H1 (cell line): ENCODE measurements at places on chromosomes 1 and 21. TPM values are rescaled to one million over a fixed set of nuclear protein-coding genes. Genes with fewer than 3 reads are reported as not detected.

Gene LPGAT1
- 13.5 and 14.6 TPM in 2 replicates for total RNA-seq

Gene MROH9
- not detected in 2 replicates for total RNA-seq

DNA sequence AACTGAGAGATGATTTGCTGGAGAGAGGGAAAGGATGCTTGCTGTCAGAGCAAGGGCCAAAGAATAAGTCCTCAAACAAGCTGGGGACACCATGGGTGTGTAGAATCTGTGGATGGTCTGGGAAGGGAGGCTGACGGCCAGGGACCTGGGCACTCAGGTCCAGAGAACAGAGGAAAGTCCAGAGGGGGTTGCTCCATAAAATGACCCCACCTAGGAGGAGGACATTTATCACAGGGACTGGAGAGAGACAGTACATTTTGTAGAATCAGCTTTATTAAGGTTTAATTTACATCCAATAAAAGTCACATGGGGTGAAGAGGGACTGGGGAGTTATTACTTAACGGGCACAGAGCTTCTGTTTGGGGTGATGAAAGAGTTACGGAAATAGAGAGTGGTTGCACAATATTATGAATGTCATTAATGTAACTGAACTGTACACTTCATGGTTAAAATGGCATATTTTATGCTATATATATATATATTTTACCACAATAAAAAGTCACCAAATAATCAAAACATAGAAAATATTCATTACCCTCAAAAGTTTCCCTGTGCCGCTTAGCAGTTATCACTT lies 73.0 kb upstream of the ABCD3 start:
- no peak for DNase-seq

Gene PLA2G5
- not detected in 2 replicates for total RNA-seq

- no peak for DNase-seq
Measured at GRCh38 chr1:53559391-53559815, 100.2 kb downstream of the DMRTB1 start.

Gene ITGB2
- 0.24 and 0.36 TPM in 2 replicates for total RNA-seq

DNA sequence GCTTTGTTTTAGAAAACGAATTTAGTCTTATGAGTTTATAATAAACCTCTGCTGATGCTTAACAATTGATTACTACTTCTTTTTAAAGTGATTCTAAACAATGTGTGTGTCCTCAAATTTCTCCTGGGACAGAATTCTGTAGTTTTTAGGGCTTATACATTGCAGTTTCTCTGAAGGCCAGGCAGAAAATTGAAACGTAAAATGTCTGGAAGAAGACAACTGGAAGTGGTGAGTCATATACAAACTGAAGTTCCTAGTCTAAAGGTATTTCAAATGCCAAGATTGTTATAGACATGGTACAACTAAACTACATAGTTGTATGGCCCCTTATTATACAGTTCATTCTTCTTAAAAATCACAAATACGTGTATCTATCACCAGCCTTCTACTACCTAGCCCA lies 30.5 kb upstream of the RC3H1 start:
- DNase-seq, result no peak

- no peak for DNase-seq
Measured at GRCh38 chr21:36544545-36544944, 64.6 kb upstream of the CLDN14 start.

Gene ICOSLG
- 5.5 and 6.7 TPM in 2 replicates for total RNA-seq

Gene PRDM16
- 0.43 and 0.46 TPM in 2 replicates for total RNA-seq

Gene LCE1C
- total RNA-seq, result not detected in 2 replicates

Gene TEDDM1
- not detected in 2 replicates for total RNA-seq

DNA sequence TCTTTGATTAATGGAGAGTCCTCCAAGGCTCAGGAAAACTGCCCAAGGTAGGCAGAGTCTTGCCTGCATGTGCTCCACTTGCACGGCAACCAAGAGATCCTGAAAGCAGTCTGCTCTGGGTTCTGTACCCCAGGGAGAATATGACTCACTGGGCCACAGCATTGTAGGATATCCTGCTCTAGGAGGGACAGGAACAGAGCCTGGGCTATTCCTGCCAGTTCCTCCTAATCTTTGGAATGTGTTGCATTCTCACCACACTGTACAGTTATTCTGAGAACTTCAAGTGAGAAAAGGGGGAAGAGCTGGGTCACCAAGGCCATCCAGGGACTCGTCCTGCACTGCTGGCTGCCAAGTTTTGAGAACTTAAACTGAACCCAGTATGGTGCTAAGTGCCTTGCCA lies 278.5 kb downstream of the MATN1 start:
- peak; percentile 3 for DNase-seq

- DNase-seq, result no peak
Measured at GRCh38 chr1:223197923-223198627, 55.0 kb upstream of the TLR5 start.

GRCh38 chr1:207649210-207649753 lies 4.3 kb downstream of the CR1L start:
- DNase-seq, result no peak

DNA sequence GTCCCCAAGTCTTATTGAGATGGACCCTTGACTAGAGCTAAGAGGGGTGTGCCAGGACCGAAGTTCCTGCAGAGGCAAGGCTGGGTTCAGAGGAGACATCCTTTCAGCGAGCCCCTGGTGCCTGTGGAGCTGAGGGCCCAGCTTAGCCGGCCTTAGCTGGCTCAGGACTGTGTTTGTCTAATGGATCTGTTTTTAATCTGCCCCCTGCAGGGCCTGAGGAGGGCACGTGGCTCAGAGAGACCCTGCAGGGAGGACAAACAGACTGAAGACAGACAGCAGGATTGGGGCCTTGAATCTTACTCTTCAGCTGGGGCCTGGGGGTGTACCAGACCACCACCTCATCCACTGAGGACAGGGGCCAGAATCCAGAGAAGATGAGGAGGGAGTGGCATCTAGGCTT lies 1.6 kb downstream of the CRABP2 start:
- no peak for DNase-seq

DNA sequence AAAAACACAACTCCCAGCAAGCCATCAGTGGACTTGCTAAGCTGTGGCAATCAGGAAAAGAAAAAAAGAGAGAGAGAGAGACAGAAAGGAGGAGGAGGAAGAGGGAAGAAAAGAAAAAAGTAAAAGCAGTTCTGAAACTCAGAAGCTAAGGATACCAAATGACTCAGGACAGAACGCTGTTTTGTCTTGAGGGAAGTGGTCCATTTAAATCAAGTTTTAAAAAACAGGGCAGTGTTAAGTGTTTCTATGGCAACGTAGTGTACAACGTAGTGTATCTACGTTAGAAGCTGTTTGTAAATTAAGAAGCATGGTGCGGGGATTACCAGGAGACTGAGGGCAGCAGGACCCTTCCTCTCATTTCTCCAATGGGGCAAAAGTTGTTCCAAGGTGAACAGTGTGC lies 5.8 kb downstream of the ADORA3 start:
- no peak for DNase-seq

DNA sequence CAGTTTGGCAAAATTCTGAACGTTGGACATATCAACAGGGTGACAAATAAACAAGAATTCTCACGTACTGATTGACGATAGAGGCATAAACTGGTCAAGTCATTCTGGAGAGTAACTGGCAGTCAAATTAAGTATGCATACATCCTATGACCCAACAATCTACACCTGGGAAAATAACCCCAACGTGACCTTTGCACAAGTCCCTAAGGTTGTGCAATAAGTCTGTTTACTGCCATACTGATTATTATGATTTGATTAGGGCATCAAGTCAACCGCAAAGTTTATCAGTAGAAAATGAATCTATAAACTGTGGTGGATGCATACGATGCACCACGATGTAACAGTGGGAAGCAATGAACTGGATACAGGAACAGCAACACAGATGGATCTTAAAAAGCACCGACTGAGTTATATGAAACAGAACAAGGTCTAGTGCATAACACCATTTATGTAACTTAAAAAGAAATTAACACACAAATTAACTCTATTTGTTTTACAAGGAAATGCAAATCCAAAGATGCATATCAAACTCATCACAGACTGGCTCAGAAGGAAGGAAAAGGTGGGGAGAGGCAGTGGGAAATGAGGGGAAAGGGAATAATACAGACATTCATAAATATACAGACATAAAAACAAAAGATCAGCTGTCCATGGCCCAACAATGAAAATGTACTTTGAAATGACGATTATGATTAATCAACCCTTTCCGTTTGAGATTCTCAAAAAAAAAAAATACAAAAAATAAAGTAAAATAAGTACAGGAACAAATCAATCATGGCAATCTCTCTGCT lies 41.0 kb upstream of the SEC16B start:
- no peak for DNase-seq

GRCh38 chr1:178142806-178143205 lies 48.9 kb downstream of the RASAL2 start:
- no peak for DNase-seq

Gene MFAP2
- total RNA-seq, result 172 and 188 TPM in 2 replicates

- DNase-seq, result no peak
Measured at GRCh38 chr1:36956570-36956969, 77.7 kb downstream of the GRIK3 start.

DNA sequence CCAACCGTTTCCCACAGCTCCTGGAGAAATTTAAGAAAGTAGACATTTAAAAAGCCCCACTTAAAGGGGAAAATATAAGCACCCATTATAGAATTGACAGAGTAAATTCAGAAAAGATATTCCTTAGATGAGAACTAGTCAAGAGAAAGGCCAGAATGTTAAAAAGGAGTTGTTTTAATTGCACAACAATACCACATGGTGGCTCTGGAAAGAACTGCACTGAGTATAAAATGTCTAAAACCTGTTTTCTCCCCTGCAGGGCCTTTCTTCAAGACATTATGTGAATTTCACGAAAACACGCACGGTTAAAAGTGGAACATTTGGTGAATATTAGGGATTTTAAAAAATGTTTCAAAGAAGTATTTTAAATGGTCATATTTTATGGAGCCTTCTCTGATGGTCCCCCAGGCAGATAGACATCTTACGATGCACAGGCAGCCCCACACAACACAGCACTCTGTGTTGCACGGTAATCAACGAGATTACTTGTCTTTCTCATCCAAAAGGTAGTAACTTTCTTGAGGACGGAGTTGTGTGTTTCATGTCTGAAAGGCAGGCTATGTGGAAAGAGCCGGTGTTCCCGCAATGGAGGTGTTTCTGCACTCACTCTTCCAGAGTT lies 101.9 kb downstream of the PRRX1 start:
- DNase-seq, result no peak

Gene UROD
- total RNA-seq, result 86.6 TPM in 2 replicates

Gene SLC45A1
- total RNA-seq, result 1.6 and 1.7 TPM in 2 replicates

Gene KIF17
- 9.9 and 10.4 TPM in 2 replicates for total RNA-seq
